Glutamatergic neuron (in vitro differentiated cells): ENCODE measurements at places on chromosomes 7 and 10.

- peaks cover 11% of the 10 kb centered on the region for H3K36me3 ChIP-seq
- H3K27me3 ChIP-seq = no peaks in the 10 kb centered on the region
- peaks cover 6% of the 10 kb centered on the region for H3K4me1 ChIP-seq
- no peak overlapping the region for H3K4me3 ChIP-seq
- H3K27ac ChIP-seq = peak overlapping the region; percentile 15
Measured at GRCh38 chr10:2592360-2593160, 474.8 kb upstream of the PFKP start.

- H3K36me3 ChIP-seq = no peaks in the 10 kb centered on the region
- DNase-seq = no peak
- H3K4me1 ChIP-seq = peaks cover 14% of the 10 kb centered on the region
- peaks cover 2% of the 10 kb centered on the region for H3K27me3 ChIP-seq
- H3K27ac ChIP-seq = no peak overlapping the region
Measured at GRCh38 chr10:75355706-75356105, 45.9 kb downstream of the ZNF503 start.

DNA sequence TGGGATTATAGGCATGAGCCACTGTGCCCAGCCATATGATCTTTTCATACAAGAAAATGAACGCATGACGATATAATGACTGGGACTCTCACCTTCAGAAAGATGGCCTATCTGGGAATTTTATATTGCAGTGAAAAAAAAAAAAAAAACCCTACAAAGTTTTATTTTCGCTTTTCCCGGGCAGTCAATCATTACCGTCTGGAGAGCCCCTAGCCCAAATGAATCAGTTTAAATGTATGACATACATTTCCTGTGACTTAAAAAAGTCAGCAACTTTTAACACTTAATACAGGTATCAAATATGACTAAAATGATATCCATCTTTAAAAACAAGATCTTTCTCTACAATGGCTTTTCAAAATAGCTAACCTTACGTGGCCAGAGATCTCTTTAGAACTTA is 48.2 kb upstream of the NMT2 start:
- H3K27ac ChIP-seq = no peak overlapping the region
- H3K4me1 ChIP-seq = peaks cover 51% of the 10 kb centered on the region
- DNase-seq = no peak
- no peak overlapping the region for H3K4me3 ChIP-seq

GRCh38 chr7:96599288-96599936 is 110.2 kb downstream of the SEM1 start:
- H3K27ac ChIP-seq = no peak overlapping the region
- peaks cover 5% of the 10 kb centered on the region for H3K4me1 ChIP-seq
- no peaks in the 10 kb centered on the region for H3K27me3 ChIP-seq
- no peaks in the 10 kb centered on the region for H3K36me3 ChIP-seq

DNA sequence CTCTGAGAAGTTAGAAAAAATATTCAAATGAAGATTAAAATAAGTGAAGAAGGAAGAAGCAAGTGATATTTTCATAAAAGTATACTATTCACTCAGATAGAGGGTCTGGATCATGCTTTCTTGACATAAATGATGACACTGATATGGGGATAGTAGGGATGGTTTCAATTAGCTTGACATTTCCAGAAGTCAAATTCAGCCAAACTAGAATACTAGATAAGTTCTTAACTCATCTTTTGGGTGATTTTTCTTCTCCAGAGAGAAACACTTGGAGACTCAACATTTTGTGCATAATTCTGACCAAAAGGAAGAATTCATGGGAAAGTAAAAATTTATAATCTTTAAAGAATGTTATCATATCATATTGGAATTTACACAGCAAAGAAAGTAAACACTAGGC is 152.0 kb upstream of the LRGUK start:
- no peak for DNase-seq
- H3K27ac ChIP-seq = no peak overlapping the region
- H3K4me3 ChIP-seq = no peak overlapping the region
- H3K27me3 ChIP-seq = peaks cover 4% of the 10 kb centered on the region
- H3K36me3 ChIP-seq = no peaks in the 10 kb centered on the region

- H3K36me3 ChIP-seq = no peaks in the 10 kb centered on the region
- no peak for DNase-seq
- no peak overlapping the region for H3K27ac ChIP-seq
- peaks cover 4% of the 10 kb centered on the region for H3K4me1 ChIP-seq
Measured at GRCh38 chr7:130993671-130994365, 259.8 kb upstream of the KLF14 start.

DNA sequence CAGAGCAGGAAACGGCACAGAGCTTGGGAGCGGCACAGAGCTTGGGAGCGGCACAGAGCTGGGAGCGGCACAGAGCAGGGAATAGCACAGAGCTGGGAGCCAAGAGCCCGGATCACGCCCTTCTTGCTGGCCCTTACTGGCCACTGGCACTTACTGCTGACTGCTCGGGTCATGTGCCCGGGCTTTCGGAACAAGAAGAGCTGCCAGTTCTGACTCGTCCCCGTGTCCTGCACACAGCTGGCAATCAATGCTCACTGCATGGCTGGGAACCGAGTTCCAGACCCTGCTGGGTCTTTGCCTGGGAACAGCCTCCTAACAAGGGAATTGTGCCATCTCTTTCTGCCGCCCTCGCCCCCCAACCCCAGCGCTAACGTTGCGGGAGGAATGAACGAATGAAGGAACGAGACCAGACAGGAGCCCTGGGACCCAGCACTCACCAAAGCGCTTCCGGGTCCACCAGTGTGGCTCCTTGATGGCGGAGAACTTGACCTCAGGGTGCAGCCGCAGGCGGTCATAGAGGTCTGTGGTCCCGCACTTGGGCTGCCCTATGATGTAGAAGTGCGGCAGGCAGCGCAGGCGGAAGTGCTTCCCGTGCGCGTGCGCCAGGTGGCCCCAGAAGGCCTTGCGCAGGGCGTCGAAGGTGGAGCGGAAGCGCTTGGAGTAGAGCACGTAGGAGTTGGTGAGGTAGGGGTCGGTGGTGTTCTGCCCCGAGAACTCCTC is 49.1 kb downstream of the CHST15 start:
- peaks cover 3% of the 10 kb centered on the region for H3K4me1 ChIP-seq
- H3K36me3 ChIP-seq = no peaks in the 10 kb centered on the region
- DNase-seq = no peak

GRCh38 chr10:111525696-111526095 is 448.9 kb downstream of the ADRA2A start:
- H3K4me1 ChIP-seq = no peaks in the 10 kb centered on the region
- no peak overlapping the region for H3K4me3 ChIP-seq
- no peaks in the 10 kb centered on the region for H3K36me3 ChIP-seq
- H3K27ac ChIP-seq = no peak overlapping the region
- no peaks in the 10 kb centered on the region for H3K27me3 ChIP-seq
- DNase-seq = no peak

- no peak for DNase-seq
- no peaks in the 10 kb centered on the region for H3K36me3 ChIP-seq
- H3K4me3 ChIP-seq = no peak overlapping the region
- H3K27me3 ChIP-seq = peaks cover 3% of the 10 kb centered on the region
Measured at GRCh38 chr10:103238506-103239252, 7.0 kb upstream of the RPEL1 start.

- no peaks in the 10 kb centered on the region for H3K27me3 ChIP-seq
- no peaks in the 10 kb centered on the region for H3K36me3 ChIP-seq
- H3K4me1 ChIP-seq = peaks cover 4% of the 10 kb centered on the region
- no peak overlapping the region for H3K27ac ChIP-seq
- no peak for DNase-seq
Measured at GRCh38 chr7:24816868-24817267, 59.6 kb upstream of the GSDME start.

DNA sequence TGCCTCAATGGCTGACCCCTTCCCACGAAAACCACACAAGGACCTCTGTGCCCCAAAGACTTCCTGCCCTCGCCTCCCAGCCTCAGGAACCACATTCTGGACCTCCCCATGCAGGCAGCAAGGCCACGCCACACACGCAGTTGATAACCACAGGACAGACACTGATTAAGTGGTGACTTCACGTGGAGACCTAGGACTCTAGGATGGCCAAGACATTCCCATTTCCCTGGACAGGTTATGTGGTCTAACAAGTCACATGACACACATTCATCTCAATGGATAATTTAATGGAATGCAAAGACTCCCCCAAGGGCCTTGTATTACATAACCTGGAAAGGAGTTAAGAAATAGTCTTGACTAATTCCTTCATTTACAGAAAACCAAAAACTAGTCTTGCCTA is 110.2 kb downstream of the LARP4B start:
- peaks cover 3% of the 10 kb centered on the region for H3K27me3 ChIP-seq
- H3K27ac ChIP-seq = peak overlapping the region; percentile 19
- H3K36me3 ChIP-seq = peaks cover 5% of the 10 kb centered on the region
- no peaks in the 10 kb centered on the region for H3K4me1 ChIP-seq

DNA sequence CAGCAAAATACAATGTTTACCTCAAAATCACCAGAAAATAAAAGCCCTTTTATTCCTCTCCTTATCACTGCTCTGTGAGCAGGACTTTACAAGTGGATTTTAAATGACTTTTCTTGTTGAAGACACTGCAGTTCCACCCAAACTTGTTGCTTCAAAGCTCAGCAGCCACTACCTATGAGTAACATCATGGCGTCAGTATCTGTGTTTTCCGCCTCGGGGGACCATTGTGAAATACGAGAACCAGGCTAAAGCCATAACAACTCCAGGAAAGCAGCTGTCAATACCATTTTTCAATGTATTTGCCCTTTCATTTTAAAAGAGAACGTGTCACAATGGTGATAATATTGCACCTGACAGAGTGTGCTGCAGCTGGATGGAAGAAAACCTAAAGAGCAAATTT is 284.0 kb upstream of the RNF32 start:
- H3K36me3 ChIP-seq = no peaks in the 10 kb centered on the region
- H3K27ac ChIP-seq = no peak overlapping the region
- H3K4me1 ChIP-seq = no peaks in the 10 kb centered on the region

DNA sequence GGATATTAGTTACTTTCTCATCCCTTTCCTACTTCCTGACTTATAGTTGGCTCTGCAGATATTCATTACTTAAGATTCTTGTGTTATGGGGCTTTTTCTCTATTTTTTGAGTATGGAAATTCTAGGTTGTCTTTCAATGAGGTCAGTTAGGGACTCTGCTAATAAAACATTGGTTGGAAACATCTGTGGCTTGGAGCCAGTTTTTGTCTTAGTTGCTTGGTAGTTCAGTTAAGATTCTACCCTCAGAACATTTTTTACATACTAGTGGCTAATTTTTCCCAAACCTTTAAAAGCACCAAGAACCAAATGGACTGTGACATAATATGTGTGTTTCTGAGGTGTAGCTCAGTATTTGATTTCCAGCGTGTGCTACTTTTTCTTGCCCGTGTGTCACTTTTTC is 305.6 kb upstream of the FZD1 start:
- no peaks in the 10 kb centered on the region for H3K27me3 ChIP-seq
- peaks cover 25% of the 10 kb centered on the region for H3K4me1 ChIP-seq
- DNase-seq = no peak

DNA sequence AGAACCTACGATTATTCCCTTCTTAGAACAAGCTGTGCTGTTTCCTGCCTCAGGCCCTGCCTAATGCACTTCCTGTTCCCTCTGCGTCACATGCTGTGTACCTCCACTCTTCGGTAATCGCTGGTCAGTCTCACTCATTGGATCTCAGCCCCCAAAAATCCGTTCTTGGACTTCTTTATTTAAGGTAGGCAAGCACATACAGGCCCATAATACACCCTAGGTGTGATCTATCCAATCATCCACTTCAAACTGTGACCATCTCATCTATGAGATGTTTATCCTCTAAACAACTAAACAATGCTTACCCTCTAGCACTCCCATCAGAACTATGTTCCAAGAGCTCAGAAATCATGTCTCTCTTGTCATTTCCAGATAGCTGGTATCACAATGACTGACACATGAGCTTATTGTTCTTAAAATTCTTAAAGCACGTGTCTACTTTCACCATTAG is 83.9 kb downstream of the CADPS2 start:
- no peak for DNase-seq
- no peaks in the 10 kb centered on the region for H3K27me3 ChIP-seq
- H3K27ac ChIP-seq = no peak overlapping the region

GRCh38 chr7:143434660-143435059 is 8.6 kb upstream of the TAS2R60 start:
- peaks cover 2% of the 10 kb centered on the region for H3K27me3 ChIP-seq
- H3K27ac ChIP-seq = no peak overlapping the region
- H3K4me1 ChIP-seq = no peaks in the 10 kb centered on the region
- H3K36me3 ChIP-seq = no peaks in the 10 kb centered on the region

DNA sequence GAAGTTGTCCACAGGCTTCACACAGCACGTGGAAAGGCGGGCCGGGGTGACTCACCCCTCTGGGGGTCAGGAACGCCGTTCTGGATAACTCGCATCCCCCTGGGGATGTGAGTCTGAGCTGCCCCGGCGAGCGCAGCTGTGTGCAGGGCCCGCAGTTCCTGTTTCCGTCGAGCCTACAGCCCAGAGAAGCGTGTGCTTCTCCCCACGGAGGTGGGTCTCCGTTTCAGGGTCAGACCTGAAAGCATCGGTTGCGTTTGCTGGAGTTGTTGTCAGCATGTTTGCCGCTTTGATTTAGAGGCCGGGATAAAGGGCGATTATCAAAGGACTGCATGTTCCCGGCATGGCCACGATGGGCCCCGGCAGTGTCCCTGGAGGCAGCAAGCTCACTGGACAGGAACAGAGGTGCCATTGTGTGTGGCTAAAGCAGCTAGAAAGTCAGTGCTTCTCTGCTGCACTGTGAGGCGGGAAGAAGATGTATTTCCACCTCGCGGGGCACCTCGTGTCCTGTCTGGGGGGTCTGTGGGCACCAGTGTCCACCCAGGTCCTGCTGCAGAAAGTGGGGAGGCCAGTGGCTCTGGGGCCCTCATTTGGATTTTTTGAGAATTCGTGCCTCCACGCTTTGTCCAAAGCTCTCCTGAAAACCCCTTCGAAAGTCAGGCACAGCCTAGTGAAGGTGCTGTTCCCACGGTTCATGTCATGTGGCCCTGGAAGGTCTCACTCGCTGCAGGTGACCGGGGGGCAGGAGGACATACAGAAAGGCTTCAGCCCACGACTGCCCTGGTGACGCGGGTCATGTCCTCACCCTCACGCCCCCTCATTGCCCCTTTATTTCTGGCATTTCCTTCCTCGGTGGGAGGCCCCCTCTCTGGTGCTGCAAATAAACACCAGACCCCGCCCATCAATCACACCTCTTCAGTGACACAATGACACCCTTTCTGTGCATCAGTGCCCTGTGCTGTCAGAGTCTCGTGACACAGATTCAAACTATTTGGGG is 27.4 kb upstream of the GDI2 start:
- peak; percentile 23 for DNase-seq
- peaks cover 4% of the 10 kb centered on the region for H3K27me3 ChIP-seq
- no peak overlapping the region for H3K27ac ChIP-seq
- H3K4me3 ChIP-seq = no peak overlapping the region

- no peaks in the 10 kb centered on the region for H3K4me1 ChIP-seq
- H3K27ac ChIP-seq = no peak overlapping the region
- peaks cover 13% of the 10 kb centered on the region for H3K36me3 ChIP-seq
- no peak overlapping the region for H3K4me3 ChIP-seq
Measured at GRCh38 chr10:21196822-21197395, 299.8 kb upstream of the NEBL start.
